Stimulated activated CD4-positive, alpha-beta T cell treated with anti-CD3 and anti-CD28 coated beads, Interleukin-12 subunit alpha, Interleukin-12 subunit beta, amount 100 ng/mL, for 24 hours (primary cell): ENCODE measurements at places on chromosomes 7 and 10.

- no peak for DNase-seq
Measured at GRCh38 chr7:20200361-20200760, 16.8 kb downstream of the MACC1 start.

DNA sequence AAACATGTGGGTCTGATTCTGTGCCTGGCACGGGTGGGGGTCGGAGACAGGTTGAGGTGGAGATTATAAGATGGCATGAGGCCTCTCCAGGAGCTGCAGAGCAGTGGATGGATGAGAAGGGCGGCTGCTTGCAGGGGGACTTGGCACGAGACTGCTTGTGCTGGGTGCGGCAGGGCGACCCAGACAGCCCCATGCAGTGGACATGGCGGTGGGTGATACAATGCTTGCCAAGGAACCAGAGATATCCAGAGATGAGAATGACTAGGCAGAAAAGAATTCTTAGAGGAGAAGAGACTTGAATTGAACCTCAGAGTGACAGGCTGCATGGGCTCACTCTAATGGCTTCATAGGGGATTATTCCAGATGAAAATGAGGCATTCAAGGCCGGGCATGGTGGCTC is 145.4 kb downstream of the NEURL1 start:
- no peak for DNase-seq

- no peak for DNase-seq
Measured at GRCh38 chr7:107865956-107866775, 24.8 kb upstream of the DLD start.

GRCh38 chr7:148210804-148211325 is 379.7 kb upstream of the C7orf33 start:
- DNase-seq: no peak

DNA sequence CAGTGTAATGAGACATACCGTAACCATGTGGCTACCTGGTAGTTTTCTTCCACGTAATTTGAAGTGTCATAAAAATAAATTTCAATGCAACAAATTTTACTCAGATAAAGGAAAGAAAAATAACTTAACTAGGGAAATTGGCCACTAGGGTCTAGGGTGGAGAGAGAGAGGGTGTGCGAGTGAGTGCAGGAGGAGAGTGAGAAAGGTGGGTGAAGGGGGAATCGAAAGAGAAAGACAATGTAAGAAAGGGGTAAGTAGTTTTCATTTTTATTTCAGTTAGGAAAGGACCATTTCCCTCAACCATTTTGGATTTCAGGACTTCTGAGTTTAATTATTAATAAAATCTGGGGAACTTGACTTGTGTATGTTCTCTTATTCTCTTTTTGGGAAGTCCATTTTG is 27.7 kb upstream of the GLI3 start:
- DNase-seq: no peak
